ENCODE measurements at places on chromosomes 7 and 10. TPM values are rescaled to one million over a fixed set of nuclear protein-coding genes. Genes with fewer than 3 reads are reported as not detected.
A peak's percentile ranks its signal among the peaks of the same experiment; 100 is the strongest.

VCL gene
- total RNA-seq, result 16.9 TPM

DNA sequence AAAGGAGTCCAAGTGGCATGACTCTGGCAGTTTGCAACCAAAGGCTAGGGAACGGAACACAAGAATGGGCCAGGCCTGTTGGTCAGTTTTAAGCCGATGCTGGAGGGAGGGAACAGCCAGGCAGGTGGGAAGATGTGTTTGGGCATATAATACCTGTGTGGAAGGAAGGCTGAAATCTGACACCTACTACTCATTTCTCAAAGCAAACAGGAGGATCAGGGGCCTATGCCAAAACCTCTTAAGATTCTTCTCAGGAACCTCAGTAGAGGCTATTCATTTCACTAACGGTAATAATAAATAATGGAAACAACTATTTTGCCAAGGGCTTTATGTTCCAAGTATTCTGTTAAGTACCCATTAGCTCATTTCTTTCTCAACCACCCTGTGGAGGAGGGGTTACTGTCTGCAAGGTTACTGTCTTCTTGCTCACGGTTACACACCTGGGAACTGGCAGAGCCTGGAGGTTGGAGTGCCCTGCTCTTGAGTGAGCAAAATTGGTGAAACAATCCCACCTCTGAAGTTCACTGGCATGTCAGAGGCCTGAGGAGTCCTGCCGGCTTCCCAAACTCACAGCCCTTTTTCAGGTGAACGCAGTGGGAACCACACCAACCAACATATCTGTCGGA is 35.5 kb downstream of the GOT1 start:
- no peak for DNase-seq

DNA sequence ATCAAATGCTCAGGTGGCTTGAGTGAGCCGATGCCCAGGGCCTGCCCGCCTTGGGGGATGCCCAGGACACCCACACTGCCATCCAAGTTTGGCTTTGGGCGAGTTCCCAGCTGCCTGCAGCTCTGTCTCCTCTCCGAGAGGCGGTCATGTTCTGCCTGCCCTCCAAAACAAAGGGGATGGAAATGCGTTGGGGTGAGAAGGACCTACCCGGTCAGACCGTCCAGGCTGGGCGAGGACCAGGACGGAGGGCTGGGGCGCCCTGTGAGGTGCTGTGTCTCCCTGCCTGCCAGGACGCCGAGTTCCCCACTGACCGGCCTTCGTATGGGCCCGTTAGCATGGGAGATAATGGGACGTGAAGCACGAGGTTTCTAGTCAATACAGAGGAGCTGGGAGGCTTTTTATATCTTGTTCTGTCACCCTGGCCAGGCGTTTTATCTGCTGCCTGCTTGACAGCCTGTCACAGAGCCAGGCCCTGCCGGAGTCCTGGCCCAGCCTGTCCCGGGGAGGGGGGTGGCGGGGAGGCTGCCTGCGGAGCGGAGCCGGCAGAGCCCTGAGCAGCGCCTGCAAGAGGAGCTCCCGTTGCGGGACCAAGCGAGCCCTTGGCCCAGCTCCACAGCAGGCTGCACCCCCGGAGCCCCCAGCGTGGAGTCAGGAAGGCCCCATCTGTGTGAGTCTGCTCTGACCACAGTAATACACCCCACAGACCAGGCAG is 22.0 kb upstream of the ELFN1 start:
- no peak for DNase-seq

DNA sequence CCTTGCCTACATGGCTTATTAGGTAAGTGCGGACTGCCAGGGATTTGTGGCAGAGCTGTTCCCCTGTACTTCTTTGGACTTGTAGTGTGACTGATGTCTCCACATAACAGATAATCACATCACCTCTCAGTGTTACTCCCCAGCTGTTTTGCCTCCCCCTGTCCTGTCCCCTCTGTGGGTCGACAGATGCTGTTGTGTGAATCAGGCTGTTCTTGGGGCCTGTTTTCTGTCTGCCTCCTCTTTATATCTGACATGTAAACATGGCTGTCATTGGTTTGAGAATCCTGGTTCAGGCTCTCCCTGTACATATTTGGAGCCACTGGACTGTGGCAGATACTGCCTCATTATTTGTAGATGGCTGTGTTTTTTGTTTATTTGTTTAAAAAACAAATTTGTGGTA is 22.7 kb downstream of the CCNY start:
- no peak for DNase-seq

DNA sequence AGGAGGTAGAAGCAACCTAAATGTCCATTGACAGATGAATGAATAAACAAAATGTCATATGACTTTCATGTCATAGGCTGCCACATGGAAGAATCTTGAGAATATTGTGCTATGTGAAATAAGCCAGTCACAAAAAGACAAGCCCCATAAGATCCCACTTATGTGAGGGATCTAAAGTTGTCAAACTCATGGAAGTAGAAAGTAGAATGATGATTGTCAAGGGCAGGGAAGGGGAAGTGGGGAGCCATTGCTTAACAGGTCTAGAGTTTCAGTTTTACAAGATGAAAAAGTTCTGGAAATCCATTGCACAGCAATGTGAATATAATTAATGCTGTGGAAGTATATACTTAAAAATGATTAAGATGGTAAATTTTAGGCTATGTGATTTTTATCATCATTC is 229.3 kb upstream of the KMT2E start:
- no peak for DNase-seq

DNA sequence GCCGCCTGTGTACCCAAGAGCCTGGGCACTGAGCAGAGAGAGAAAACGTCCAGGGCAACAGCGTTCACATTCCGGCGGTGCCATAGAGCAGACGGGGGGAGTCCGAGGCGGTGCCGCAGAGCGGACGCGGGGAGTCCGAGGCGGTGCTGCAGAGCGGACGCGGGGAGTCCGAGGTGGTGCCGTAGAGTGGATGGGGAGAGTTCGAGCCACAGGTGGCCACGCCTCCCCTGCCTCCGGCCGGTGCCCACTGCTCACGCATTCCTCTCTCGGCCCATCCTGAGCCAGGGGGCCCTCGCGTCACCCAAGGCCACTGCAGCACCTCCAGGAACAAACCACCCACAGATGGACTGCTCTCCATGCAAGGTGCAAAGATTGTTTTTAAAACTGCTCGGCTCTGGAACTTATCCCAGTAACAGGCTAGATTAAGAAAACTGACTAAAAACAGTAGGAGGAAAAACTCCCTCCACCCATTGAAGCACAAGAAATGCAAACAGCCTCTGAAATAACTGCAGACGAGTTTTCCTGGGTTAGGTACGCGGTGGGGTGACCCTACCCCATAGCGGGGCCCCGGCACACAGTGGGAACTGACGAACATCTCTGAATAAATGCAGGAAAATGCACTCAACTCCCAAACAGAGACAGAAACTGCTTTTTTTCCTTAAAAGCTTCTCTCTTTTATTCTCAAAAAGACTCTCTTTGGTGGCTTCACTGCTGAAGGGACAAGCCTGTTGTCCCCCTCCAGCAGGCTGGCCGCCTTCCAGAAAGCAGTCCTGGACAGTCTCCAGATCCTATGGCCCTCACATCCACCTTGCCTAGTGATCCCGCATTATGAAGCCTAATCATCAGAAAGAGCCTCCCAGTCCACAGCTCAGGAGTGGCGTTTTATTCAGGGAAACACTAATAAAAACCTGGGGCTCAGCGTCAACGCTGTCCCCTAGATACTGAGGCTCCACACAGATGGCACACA is 55.9 kb downstream of the DIP2C start:
- no peak for DNase-seq

CADPS2 gene
- total RNA-seq, result not detected

DNA sequence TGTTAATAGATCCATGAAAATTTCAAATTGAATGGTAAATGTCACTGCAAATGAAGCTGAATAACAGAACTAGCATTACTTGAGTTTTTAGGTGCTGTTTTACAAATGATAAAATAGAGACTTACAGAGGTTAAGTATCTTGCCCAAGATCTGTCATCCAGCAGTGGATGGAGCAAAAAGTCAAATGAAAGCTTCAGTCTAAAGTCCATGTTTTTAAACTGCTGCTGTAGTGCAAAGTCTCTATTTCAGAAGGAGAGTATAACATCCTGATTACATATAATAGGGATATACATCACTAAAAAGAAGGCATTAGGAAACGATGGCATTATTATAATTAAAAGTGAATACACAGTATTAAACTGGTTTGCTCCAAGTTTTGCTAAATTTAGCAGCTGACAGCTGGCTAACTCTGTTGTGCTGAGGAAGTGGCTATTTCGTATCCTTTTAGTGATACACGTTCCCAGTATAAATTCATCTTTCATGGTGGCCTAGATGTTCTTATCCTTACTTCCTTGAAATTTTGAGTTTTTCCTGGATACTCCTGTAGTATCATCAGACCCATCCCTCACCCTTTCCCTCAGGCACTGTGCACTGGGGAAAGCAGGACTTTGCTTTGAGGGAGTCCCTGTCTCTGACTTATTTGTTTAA is 603.2 kb downstream of the MAGI2 start:
- no peak for DNase-seq

DNA sequence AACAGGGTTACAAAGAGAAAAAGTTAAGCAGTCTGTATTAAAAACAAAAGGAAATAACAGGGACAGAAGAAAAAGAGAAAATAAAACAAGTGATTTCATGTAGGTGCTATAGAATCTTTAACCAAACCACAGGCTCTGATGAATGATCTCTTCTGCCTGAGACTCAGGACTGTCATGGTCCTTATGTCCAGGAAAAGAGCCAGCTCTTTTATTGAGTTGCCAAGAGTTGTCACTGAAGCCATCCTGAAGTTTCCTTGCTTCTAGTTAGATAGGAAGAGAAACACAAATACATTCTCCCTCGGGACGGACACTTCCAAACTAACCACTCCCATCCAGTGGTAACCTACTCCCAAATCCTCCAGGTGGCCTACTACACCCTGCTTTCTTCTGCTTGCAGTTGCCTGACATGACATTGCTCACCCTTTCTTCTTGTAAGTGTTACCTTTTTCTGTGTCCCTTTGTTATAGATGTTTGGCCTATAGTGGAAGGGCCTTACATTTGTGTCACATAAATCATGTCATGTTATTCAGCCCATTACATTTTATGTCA is 346.7 kb downstream of the NRG3 start:
- DNase-seq, result no peak

AZGP1 gene
- not detected for total RNA-seq

- no peak for DNase-seq
Observed at GRCh38 chr7:106120500-106120899, 8.4 kb upstream of the SYPL1 start.

PLEKHS1 gene
- not detected for total RNA-seq

- no peak for DNase-seq
Observed at GRCh38 chr7:64551375-64552142, 11.3 kb downstream of the ZNF680 start.

DYNC1I1 gene
- not detected for total RNA-seq

DNA sequence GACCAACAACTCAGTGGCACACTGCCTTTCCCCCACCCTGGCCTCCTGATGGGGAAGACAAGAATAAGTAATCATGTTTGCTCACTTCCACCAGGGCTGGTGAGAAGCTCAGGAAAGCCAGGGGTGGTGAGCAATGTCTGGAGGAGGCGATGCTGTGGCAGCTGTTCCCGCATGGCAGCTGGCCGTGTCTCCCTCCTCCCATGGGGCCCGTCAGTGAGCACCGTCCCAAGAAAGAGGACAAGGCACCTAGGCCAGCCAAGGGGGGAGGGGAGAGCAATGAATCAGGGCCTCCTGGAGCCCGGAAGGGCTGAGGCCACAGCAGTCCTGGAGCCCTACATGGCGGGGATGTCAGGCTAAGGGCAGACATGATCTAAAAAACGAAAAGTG is 69.2 kb upstream of the INSIG1 start:
- DNase-seq, result no peak

GRCh38 chr7:94274828-94275227 is 119.9 kb upstream of the COL1A2 start:
- peak; percentile 65 for DNase-seq

DNA sequence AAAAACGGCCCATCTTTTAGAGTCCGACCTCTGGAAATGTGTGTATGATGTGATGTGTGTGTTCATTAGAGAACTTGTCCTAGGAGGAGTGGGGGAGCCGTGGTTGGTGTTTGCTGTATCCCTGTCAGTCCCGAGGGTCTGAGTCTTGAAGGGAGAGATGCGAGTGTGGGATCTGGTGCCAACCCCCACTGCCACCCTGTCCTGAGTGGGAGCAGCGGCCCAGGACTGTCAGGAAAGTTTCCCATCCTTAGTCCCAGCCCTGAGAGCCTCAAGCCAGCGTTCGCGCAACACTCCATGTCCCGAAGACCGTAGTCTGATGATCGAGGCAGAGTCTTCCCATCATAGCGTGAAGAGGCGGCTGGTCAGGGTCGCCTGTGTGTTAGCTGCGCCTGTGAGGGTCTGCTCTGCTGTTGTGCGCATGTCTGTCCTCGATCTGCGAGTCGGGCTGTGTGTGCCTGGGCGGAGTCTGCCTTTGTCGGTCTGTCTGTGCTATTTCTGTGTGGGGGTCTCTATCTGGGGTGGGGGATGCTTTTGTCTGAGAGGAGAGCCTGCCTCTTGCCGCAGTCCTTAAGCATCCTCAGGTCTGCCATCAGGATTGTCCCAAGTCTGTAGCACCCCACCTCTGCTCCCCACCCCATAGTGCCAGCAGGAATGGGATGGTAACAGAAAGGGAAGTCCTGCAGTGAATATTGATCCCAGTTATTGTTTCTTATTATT is 514 bp upstream of the CHAT start:
- no peak for DNase-seq

- DNase-seq, result no peak
Observed at GRCh38 chr10:103513380-103514060, 20.0 kb downstream of the NEURL1 start.

GRCh38 chr7:35253460-35253709 is 515 bp downstream of the TBX20 start:
- DNase-seq, result no peak

BLNK gene
- not detected for total RNA-seq

ANXA8L1 gene
- total RNA-seq, result not detected

TCAF2 gene
- total RNA-seq, result 36.4 TPM

DNA sequence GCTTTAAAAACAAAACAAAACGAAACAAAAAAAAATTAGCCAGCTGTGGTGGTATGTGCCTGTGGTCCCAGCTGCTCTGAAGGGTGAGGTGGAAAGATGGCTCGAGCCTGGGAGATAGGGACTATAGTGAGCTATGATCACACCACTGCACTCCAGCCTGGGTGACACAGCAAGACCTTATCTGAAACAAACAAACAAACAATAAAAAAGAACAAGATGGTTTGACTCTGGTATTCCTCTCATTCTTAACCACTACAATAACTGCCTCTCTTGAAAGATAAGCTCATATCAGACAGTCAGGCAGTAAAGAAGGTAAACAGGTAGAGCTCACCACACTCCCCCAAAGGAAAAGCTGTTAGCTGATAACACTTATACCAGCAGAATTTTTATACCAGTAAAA is 14.1 kb upstream of the DUSP5 start:
- DNase-seq, result no peak

- no peak for DNase-seq
Observed at GRCh38 chr10:79220307-79220706, 127.0 kb upstream of the PPIF start.

SPDYE2 gene
- not detected for total RNA-seq

GRCh38 chr7:20980668-20981264 is 194.1 kb upstream of the SP8 start:
- no peak for DNase-seq

Data from activated CD8-positive, alpha-beta T cell treated with anti-CD3 and anti-CD28 coated beads for 36 hours (primary cell).